Globus pallidus (tissue), 1 donor: ENCODE measurements at places on chromosomes 7 and 10.
A peak's percentile ranks its signal among the peaks of the same experiment; 100 is the strongest.

GRCh38 chr10:32005050-32005449 is 51.2 kb downstream of the KIF5B start:
- peak; percentile 41 for DNase-seq

- no peak for DNase-seq
These were observed 175.8 kb upstream of the PPP2R2D start for GRCh38 chr10:131724891-131725580.

GRCh38 chr7:141012044-141012685 is 2.6 kb downstream of the MRPS33 start:
- peak; percentile 57 for DNase-seq

DNA sequence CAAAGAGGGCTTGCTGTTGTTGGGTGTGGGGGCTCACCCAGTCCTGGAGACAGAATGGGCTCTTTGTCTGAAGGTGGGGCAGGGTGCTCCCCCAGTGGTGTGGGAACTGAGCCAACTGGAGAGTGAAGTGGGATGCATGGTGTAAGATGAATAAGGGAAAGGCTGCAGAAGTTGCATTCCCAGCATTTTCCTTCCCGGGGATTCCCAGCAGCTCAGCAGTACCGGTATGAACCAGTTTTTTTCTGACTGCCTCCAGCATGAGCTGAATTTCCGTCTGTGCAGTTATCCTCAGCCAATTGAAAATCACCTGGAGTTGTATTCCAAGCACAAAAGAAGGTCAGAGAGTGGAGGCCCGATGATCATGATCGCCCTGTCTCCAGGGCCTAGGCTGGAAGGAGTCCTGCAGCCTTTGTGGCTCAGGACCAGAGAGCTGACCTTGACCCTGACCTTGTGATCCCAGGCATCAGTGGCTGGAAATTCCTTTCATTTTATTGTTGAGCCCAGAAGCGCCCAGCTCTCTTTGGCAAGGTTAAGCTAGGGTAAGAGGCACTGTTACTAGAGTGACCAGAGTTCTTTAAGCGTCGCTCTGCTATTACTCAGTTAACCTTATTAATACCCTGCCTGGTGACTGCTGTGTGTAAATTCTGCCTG is 33.4 kb downstream of the OGDH start:
- DNase-seq = no peak

- DNase-seq = no peak
These were observed 121.1 kb downstream of the BBS9 start for GRCh38 chr7:33250421-33250871.

DNA sequence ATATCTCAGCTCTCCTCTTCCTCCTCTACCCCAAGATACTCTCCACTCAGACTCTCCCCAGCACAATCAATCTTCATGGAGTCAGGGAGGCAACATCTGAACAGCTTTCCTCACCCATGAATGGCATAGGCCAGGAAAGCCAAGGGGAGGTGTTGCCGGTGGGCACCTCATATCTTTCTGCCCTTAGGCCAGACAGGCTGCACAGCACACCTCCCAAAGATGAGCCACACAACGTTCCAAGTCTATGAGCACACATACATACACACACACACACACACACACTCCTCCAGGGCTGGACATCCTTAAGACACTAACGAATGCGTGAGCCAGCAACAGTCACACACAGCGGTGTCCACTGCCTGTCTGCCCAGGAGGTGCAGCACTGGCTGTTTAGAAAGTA is 17.7 kb downstream of the COBL start:
- DNase-seq = no peak

DNA sequence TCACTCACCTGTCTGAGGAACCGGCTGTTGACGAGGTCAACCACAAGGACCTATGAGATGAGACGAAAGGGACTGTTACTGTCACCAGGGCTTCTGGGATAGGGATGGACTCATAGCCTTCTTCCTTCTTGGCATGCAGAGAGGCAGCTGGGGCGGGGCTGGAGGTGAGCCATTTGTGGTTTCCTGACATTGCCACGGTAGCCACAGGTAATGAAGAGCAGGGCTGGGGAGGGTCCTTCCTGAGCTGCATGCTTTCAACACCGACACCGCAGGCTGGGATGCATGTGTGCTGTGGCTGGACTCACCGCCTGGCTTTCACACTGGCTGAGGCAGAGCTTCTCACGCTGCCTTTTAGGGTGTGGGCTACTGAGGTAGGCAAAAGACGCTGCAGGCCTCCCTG is 46.4 kb upstream of the MKRN1 start:
- DNase-seq = no peak

DNA sequence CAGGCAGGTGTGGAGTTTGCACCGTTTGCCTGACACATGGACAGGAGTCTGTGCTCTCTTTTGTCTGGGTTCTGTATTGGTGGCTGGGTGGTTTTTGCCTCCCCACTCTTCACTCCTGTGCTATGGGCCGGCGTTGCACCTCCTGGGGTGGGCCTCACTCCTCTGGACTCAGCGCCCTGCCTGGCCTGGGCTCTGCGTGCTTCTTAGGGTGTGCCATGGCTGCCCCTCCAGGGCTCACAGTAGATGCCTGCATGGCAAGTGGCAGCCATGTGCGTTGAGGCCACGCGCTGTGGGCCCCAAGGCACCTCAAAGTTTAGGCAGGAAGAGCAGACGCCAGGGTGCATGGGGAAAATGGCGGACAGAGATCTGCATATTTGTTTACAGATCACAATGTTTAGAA is 319.8 kb downstream of the ADARB2 start:
- DNase-seq = no peak

DNA sequence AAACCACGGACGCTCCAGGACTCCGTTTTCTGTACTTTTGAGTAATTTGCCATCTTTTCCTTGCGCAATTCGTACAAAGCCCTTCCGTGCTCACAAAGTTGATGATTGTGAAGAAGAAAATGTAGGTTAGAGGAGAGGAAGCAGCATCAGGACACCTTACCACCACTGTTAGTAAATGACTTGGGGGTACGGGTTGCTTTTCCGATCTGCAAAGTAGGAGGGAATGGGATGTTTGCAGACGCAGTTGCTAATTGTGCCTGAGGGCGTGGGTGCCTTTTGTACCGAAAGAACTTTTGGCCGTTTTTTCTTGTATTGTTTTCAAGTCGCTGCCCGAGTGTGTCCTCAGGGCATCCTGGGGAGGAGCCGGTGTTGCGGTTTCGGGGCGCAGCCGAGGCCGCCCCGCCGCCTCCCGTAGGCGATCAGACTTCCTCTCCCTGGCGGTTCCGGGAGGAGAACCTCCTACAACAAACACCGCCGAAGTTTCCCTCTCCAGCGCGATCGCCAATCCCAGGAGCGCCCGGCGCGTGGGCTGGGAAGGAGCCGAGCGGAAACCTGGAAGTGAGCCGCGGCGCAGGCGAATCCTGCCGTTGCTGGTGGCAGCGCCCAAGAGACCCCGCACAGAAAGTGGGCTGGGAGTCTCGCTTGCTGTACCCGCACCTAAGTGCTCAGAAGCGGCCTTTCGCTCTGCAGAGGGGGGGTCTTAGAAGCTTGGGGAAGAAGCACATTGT is 1.0 kb downstream of the PRR15 start:
- no peak for DNase-seq

- DNase-seq = no peak
These were observed 270.7 kb downstream of the ADRA2A start for GRCh38 chr10:111347386-111348013.

DNA sequence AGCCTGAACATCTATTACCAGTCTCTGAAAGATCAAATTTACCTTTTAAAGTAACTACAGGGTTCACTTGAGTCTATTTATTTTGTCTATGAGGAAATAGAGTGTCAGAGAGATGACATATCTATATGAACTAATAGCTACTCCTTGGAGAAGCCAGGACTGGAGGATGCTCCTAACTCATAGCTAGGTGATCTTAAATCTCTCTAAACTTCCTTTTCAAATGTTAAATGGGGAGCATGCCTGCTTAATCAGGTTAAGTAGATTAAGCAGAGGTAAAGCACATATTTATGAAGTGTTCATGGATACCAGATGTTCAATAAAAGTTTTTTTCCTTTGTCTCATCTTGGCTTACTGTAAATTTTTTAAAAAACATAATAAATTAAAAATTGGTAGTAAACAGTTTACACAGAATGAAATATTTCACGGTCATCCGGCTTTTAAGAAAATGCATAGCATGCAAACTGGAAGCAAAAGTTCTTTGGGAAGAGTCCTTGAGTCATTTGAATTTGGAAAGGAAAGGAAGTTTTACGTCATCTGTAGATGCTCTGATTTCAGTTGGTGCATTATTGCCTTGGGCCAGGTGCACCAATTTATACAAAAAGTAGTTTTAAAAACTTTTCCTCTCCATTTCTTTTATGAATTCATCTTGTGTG is 155.1 kb downstream of the BICC1 start:
- no peak for DNase-seq
